CD4-positive, CD25-positive, alpha-beta regulatory T cell (primary cell): ENCODE measurements at places on chromosomes 7 and 10.

- DNase-seq = no peak
Measured at GRCh38 chr7:128039544-128039953, 8.3 kb upstream of the LRRC4 start.

- DNase-seq = no peak
Measured at GRCh38 chr10:129548600-129548999, 81.6 kb downstream of the MGMT start.

- no peak for DNase-seq
Measured at GRCh38 chr10:80760914-80761371, 223.2 kb downstream of the SH2D4B start.

- DNase-seq = no peak
Measured at GRCh38 chr7:128353189-128353588, 8.3 kb downstream of the PRRT4 start.

DNA sequence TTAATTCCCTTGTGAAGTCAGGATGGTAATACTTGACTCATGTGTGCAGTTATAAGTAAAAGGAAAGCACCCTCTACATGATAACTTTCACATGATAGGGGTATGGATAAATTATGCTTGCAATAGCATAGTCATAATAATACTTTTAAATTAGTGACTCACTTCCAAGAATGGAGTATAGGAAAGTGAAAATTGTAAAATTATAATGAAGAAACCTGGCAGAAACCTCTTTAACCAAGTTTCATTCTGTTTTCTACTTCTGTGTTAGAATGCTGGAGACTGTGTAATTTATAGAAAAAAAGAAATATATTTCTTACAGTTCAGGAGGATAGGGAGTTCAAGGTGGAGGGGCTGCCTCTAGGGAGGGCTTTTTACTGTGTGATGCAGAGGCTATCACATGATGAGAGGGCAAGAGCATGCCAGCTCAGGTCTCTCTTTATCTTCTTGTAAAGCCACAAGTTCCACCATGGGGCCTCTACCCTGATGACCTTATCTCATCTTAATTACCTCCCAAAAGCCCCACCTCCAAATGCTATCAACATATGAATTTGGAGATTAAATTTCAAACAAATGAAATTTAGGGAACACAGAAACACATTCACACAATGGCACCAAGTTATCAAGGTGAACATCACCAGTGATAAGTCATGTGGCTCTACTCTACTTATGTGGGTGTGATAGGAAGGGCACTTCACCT is 43.2 kb downstream of the HDAC9 start:
- no peak for DNase-seq

DNA sequence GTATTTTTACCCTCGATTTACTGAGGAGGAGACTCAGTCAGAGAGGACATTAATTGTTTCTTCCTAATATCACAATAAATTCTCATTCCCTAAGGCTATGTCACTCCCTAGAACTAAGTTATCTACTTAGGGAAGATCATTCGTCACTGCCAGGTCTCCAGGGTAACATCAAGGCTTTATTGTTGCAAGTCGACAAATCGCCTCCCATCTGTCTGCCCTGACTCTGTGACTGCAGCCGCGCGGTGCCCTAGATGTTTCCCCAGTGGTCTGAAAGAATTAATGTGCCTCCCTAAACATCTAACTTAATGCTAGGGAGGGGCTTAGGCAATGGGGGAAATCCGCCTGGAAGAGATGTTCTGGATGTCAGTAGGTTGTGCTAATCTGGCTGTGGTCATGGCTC is 558.8 kb upstream of the C7orf33 start:
- no peak for DNase-seq

GRCh38 chr10:56679578-56679977 is 318.5 kb upstream of the ZWINT start:
- DNase-seq = no peak

- no peak for DNase-seq
Measured at GRCh38 chr7:114784177-114784576, 137.7 kb upstream of the MDFIC start.
